Right cardiac atrium (tissue), 5 donors: ENCODE measurements at places on chromosomes 13 and 19. TPM values are rescaled to one million over a fixed set of nuclear protein-coding genes. Genes with fewer than 3 reads are reported as not detected.

Gene GPR32
- not detected for polyA plus RNA-seq

Gene PROZ
- 0.14 TPM for polyA plus RNA-seq

DNA sequence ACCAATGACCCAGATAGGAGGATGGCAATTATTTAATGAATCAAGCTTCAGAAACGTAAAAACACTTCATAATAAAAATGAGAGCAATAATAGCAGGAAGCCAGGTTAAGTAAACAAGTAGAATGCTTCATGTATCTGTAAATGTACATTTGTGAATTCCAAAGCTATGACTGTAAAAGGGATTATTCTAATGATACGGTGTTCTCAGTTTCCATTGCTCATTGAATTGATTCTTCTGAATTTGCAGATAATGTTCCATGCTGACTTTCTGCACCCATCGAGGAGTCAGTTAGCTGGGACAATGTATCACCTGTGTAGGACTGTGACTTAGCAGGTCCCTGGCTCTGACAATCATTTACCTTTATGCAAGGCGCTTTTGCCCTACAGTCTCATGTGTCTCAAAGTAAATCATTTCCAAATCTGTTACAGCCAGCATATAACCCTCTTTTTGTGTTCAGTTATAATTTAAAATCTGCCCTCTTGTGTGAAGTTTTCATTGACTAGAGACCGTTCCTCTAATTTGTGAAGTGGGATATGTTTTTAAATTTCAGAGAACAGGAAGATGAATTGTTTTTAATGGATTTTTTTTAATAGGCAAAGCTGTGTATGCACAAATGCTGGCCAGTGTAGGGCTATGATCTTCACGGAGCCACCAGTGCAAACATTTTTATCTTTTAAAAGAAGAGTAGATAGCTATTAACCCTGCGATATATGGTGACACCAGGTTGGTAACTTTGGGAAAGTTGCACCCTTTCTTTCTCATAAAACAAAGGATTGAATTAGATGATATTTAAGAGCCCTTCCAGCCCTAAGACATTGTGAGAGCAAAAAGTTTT, 267.1 kb downstream of the KLF5 start:
- DNase-seq = no peak

- DNase-seq = no peak
Observed at GRCh38 chr19:6886277-6886897, 992 bp upstream of the ADGRE1 start.

Gene FAAP24
- polyA plus RNA-seq = 0.72 TPM

Gene CGB8
- polyA plus RNA-seq = not detected

Gene HCN2
- polyA plus RNA-seq = 19.3 TPM

GRCh38 chr13:51912091-51912490, 50.3 kb downstream of the CCDC70 start:
- no peak for DNase-seq

DNA sequence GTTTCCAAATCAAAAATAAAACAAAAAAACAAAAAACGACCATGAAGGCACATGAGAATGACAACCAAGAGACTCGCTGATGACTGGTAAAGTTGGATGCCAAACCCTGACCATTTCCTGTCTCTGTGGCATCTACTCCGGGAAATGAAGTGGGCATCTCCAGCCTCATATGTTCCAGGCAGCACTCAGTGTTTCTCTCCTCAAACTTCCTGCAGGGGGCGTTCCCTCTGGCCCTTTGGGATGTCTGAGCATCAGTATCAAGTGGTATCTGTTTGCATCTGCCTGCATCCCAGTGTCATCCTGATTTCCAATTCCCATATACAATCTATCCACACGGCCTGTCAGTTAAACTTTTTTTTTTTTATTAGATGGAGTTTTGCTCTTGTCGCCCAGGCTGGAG, 9.8 kb upstream of the SIGLEC12 start:
- no peak for DNase-seq

- DNase-seq = no peak
Observed at GRCh38 chr13:44058624-44059215, 179.0 kb downstream of the LACC1 start.

GRCh38 chr19:51096473-51097165, 11.6 kb downstream of the CTU1 start:
- no peak for DNase-seq

GRCh38 chr19:33132425-33132824, 511 bp downstream of the WDR88 start:
- peak; percentile 43 for DNase-seq

GRCh38 chr19:12163826-12164225, 930 bp downstream of the ZNF136 start:
- no peak for DNase-seq

DNA sequence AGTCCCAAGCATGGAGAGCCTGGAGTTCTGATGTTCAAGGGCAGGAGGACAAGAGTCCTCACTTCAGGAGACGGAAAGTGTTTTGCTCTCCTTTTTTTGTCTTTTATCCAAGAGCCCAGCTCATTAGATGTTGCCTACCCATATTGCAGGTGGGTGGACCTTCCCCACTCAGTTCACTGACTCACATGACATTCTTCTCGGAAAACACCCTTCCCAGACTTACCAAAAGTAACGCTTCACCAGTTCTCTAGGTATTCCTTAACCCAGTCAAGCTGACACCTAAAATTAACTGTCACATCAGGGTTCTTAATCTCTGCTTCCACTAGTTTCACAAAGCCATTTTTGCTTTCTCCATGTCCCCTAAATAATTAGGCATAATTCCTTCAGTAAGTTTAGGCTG, 2215.4 kb upstream of the PCDH20 start:
- no peak for DNase-seq
